Naive thymus-derived CD8-positive, alpha-beta T cell (primary cell): ENCODE measurements at places on chromosomes 4 and X.
A peak's percentile ranks its signal among the peaks of the same experiment; 100 is the strongest.

DNA sequence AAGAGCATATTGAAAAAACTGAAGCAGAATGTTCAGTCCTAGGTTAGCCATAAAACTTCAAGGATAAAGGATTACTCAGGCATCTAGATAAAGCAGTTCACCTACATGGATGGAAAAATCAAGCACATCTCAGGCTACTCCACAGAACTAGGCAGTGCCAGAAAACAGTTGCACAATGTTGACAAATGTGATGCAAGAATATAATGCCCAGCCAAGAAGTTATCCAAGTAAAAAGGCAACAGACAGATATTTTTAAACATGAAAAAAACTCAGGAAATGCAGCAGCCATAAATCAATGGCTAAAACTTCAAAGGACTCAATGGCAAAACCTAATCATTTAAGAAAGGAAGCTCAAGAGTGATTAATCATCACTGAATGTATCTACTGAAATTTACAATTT is 456.0 kb upstream of the FAM241A start:
- DNase-seq = no peak

GRCh38 chrX:41889317-41890025 is 33.9 kb downstream of the CASK start:
- no peak for DNase-seq

DNA sequence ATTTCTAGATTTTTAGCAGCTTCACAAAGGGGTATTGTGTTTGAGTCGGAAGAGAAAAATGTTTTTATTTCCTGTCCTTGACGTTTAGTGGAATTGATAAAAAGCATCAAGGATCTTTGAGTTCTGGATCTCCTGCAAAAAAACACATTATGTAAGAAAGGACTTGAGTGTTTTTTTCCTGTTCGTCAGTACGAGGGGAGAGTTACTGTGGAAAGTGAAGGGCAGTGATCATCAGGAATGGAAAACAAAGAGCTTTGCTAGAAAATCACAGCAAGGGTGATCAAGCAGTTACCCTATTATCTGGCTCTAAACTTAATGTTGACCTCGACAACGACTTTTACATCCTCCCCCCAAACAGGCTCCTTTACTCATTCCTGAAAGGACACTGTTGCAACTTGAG is 7.3 kb downstream of the LIMCH1 start:
- DNase-seq = no peak

DNA sequence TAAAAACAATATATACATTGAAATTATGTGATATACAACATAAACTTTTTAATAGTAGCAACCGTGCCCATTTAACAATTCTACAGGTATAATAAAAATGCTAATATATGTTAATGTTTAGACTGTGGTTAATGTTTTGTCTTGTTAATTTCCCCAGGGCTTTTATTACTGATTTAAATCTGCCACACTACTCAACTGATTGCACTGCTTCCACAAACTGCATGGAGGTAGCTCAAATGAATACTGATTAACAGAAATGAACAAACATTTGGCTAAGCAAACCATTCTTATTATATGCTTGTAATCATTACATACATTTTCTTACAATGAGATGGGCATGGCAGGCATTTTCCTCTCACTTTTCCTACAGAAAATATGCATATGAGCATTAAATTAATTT is 275.9 kb downstream of the GPC3 start:
- DNase-seq = no peak

DNA sequence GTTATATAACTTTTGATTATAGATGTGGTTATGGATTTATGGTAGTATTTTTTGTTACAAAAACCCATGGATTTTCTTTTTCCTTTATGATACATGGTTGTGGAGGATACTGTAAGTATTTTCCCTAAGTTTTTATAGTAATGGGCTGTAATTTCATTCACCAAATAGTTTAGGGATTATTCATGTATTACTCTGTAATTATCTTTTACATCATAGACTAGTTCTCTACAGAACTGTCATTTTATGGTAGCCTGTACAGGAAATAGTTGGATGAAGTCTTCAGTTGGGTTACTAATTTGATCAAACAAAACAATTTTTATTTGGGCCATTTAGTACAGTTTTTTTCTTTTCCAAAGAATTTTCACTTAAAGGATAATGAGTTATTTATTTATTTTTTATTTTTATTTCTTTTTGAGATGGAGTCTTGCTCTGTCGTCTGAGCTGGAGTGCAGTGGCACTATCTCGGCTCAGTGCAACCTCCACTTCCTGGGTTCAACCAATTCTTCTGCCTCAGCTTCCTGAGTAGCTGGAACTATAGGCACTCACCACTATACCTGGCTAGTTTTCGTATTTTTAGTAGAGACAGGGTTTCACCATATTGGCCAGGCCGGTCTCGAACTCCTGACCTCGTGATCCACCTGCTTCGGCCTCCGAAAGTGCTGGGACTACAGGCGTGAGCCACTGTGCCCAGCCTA is 42.1 kb downstream of the RBPJ start:
- DNase-seq = no peak

DNA sequence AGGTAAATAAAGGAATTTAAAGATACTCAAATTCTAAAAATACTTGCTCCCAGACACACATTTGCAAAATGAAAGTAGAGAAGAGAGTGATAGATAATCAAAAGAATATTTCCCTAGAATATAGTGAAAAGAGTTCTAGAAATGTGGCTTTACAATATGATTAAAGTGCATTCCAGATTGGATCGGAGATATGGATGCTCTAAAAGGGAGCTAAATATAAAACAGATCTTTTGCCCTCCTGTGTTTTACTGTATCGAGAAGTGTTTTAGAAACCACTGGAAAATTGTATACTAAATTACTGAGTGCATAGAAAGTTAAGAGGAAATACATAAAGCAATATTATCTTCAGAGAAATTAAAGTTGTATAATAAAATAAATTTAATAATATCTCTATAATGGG is 1392.0 kb downstream of the TECRL start:
- DNase-seq = no peak

DNA sequence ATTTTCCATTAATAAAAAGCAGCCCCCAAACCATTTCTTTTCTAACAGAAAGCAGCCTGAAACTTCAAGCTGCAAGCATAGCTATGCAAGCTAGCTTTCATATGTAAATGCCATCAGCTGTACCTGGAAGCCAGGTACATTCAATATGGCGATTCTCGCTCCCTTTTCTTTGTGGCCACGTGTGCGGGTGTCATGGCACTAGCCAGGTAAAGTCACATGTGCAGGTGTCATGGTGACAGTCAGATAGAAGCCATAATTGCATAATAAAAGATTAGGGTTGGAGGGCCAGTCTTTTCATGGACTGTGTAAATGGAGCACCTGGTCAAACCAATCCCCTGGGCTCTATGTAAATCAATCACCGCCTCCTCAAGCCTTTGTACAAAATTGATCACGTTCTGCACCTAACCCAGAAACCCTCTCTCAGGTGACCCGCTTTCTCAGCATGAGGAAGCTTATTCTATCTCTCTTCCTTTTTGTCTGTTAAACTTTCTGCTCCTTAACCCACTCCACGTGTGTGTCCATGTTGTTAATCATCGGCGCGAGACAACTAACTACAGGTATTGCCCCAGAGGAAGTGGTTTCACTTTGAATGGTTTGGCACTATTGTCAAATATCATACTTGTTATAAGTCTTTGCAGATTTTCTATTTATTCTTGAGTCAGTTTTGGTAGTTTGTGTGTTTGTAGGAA is 18.0 kb upstream of the RHOXF2 start:
- DNase-seq = no peak

DNA sequence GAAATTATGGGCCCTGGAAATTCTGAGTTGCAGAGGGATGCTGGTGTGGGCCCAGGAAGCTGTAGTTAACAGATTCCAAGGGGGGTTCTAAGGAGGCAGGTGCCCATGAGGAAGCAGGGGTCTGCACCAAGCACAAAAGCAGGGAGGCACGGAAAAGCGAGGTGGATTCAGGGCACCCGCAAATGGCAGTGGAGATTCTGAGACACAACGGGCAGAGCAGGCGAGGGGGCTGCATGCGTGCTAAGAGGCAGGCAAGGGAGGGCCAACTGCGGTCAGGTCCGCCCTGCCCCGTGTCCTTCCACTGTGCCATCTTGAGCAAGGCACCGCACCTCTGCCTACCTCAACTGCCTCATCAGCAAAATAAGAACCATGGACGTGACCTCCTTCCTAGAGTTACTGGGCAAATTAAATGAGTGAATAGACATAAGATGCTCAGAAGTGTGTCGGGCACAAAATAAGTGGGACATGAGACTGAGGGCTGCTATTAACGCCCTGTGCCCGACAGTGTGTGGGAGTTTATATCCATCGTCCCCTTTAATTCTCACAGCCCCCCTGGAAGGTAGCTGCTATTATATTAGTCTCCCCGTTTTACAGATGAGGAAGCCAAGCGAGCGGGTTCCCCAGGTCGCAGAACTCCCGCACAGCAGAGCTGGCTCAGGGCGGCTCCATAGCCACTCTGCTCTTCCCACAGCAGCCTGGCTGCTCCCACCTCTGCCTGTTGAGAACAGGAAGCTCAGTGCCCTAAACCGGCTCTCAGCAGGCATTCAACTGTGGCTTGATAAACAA is 67.6 kb downstream of the PPP2R2C start:
- DNase-seq = no peak

GRCh38 chrX:153981771-153982533 is 9.4 kb downstream of the TMEM187 start:
- DNase-seq = peak; percentile 35

- no peak for DNase-seq
Measured at GRCh38 chr4:52983563-52984303, 121.6 kb downstream of the RASL11B start.

GRCh38 chrX:66731398-66731797 is 92.5 kb upstream of the EDA2R start:
- DNase-seq = peak; percentile 11

DNA sequence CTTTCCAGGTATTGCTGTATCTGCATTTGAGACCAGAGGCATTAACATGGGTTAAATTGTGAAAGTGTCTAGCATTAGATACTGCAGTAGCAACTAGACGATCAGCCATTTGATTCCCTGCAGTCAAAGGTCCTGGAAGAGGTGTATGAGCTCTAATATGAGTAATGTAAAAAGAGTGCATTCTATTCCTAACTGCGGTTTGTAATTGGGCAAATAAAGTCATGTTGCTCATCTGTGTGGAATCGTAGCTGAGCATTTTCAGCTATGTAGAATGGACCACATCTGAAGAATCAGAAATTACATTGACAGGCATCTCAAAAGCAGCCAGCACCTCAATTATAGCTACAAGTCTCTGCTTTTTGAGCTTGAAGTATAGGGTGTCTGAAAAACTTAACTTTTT is 157.6 kb downstream of the ZNF518B start:
- DNase-seq = no peak

DNA sequence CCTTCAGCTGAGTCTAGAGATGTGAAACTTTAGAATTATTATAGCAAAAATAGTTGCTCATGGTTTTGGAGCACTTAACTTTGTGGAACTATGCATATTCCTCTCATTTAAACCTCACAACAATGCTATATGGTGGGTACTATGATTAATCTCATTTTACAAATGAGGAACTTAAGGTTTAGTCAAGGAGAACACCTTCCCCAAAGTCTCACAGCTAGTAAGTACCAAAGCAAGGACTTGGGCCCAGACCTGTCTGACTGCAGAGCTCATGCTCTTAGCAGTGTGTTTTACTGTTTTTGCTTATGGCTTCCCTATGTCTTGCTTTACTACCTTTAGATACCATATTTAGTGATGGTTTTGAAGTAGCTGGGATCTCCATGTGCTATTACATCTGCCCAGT is 5.1 kb downstream of the UBE2A start:
- DNase-seq = no peak

- DNase-seq = no peak
Measured at GRCh38 chr4:149031399-149031798, 589.2 kb upstream of the NR3C2 start.

DNA sequence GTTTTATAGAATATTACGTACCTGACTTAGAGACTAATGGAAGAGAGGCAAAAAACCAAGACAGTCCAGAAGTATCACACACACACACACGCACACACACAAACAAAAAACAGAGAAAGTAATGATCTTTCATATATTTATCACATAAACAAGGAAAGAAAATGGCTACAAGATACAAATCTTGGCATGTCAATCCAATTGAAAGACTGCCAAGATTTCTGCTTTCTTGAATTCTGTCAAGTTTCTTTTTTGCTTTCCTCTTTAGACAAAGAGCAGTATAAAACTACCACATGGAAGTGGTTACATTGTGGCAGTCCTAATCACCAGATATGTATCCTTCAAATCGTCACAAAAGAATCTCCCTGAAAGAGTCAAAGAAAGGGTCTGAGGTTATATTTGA is 2097.4 kb upstream of the AGA start:
- DNase-seq = no peak

- no peak for DNase-seq
Measured at GRCh38 chr4:123632693-123633030, 236.1 kb downstream of the SPRY1 start.

DNA sequence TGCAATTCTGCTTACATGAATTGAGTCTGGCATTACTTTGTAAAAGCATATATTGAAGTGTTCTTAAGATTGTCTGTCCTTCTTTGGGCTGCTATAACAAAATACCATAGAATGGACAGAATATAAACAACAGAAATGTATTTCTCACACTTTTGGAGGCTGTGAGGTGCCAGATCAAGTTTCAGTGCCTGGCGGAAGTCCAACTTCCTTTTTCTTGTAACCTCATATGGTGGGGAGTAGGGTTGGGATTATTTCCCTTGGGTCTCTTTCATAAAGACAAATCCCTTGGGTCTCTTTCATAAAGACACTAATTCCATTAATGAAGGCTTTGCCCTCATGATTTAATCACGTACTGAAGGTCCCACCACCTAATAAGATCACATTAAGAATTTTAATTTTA is 199.3 kb upstream of the GRID2 start:
- no peak for DNase-seq

GRCh38 chrX:27444093-27444908 is 18.8 kb downstream of the PPP4R3C start:
- no peak for DNase-seq

DNA sequence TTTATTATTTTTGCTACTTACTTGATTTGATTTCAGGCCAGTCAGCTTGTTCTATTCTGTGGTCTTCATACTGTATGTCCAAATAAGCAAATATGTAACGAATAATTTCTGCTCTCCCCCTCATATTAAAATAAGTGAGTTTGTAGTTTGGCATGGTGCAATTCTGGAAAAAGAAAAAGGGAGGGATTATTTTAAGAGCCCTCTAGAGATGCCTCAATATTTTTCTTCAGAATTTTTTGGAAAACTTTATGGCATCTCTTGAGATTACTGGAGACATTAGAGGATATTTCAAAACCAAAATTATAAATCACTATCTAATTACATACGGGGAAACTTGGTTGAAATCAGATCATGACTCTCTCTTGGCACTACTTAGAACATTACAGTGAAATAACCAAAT is 8.2 kb downstream of the HPGDS start:
- no peak for DNase-seq

DNA sequence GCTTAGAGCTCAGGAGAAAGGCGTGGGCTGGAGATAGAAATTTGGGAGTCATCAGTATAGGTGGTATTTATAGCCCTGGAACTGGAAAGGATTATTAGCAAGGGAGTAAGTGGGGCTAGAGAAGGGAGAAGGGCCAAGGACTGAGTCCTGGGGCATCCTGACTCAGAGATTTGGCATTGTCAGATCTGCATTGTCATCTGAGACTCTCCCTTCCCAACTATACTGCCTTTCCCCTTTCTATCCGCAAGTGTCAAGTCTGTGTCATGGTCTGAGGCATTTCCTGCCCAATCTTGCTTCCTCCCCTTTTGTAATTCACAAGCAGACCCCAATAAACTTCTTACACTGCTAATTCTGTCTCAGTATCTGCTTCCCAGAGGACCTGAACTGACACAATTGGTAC is 24.4 kb upstream of the SLC25A43 start:
- no peak for DNase-seq
